SHP77 treated with DMSO at 0.1 percent for 48 hours (cell line): ENCODE measurements at places on chromosomes 11 and 22.

DNA sequence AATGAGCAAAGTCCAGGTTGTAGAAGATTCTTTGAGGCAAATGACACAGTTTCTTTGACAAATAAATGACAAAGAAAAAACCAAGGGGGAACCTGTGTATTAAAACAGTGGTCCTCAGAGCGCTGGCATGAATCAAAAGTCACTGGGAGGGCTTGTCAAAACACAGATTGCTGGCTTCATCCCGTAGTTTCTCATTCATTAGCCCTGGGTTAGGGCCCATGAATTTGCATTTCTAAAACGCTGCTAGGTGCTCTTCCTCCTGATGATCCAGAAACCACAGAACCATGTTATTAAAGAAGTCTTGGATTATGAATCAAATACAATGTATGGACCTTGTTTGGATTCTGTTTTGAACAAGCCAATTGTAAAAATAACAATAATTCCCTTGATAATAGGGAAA lies 92.7 kb downstream of the YAP1 start:
- DNase-seq, result no peak

- no peak for DNase-seq
Observed at GRCh38 chr11:47299078-47299477, 29.1 kb downstream of the MADD start.

DNA sequence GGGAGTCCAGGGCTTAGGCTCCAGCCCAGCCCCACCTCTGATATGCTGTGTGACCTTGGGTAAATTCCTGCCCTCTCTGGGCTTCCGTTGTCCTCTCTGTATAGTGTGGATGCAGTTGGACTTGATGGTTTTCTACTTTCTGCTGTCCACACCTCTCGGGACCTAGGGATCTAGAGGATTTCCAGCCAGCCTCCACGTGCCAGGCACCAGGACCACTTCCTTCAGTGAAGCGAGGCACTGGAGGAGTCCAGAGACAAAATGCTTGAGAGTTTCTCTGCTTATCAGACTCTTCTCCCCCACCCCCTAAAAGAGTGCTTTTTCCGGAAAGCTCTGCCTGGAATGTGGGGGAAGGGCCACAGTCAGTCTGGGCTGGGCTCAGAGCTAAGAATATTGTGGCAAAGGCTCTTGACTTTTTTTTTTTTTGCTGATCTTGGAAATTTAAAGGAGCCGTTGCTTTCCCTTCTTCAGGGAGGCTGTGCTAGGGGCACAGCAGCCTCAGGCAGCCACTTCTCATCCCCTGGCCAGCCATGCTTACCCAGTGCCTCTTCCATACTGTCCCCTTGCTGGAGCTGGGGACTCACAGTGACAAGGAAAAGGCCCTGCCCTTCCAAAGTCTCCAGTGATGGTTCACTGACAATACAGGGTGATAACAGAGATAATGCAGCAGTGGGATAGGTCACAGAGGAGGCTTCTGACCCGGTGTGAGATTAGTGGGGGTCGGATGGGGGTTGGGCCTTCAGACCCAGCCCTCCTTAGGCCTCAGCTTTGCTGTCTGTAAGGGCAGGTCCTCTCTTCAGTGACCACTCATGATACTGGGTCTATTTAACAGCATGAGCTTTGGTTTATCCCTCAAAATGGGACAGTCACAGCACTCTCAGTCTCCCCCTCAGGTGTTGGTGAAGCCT lies 2.9 kb upstream of the SERPINH1 start:
- DNase-seq, result no peak

DNA sequence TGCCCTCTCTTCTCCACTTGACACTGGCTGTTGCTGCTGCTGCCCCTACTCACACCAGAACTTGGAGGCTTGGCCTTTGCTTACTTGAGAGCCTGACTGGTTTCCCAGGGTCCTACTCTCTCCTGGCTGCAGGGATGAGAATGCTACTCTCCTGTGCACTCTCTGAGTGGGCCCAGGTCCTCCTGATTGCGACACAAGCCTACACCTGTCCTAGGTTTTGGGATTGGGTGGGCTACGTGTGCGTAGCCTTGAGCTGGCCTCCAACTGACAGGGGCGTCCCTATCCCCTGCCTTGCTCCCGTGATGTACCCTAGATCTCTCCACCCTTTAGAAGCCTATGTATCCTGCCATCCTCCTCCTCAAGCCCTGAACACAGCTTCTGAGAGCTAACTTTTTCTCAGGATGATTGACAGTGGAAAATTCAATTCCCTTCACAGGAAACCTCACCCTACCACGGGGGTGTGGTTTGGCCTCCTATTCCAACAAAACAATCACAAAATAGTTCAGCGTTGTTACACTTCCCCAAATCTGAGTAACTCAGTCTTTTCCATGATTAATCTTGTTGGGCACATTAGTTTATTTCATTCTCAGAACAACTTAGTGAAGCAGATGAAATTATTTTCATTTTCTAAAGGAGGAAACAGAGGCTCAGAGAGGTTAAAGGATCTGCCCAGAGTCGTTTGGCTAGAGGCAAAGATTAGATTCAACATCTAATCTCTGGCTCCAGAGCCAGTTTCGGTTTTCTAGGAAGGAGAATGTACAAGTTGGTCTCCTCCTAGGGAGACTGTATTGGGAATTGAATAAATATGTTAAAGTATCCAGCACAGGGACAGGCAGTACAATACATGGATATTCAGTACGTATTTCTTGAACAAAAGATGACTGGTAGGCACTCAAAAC lies 17.6 kb upstream of the AMOTL1 start:
- DNase-seq, result no peak

DNA sequence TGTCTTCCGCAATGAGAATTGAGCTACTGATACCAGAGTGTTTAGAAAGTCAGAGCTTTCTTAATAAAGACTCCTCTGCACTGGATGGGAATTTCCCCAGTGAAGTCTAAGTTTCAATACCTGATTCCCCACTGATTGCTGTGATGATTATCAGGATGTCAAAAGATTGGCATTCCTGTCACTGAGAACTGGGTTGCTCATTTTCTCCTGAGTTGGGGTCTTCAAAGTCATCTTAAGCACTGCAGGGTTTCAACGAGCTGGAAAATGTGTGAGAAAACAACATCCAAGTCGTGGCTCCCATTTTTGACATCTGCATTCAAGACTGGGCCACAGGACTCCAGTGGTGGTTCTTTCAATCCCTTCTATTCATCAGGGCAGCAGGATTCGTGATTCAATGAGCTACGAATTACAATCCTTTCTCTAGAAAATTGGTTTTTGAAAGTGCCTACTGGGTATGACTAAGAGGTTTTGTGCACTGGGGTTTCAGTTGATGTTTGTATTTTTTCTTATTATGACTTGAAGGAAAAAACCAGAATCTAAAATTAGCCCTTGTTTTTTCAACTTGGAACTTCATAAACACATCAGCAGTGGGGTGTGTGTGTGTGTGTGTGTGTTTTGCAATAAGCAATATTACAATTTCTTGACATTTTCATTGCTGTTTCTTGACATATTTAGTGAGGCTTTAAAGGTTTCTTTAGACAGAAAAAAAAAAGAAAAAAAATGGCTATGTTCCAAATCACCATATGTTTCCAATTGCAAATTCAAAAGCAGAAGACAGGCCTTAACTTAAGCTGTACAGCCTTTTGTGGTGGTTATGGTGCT lies 233.0 kb downstream of the FAM76B start:
- no peak for DNase-seq

DNA sequence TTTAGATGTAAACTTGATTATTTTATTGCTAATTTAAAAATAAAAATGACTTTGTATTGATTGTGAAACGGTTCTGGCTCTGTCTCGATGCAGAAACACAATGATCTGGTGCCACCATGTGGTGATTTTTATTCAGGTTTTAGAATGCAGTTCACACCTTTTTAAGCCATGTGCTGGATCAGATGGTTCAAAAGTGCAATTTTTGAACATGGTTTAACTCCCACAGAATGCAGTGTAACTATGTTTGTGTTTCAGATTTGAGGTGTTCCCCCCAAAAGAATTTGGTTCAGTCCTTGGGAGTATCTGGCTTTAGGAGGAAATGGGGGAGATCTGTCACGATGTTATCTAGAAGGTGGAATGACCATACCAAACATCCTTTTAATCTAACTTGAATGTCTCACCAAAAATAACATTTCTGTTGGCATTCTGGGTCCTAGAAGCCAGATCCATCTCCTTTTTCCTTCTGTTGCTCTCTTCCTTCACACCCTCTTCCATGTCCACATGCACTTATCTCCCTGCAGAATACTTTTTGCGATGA lies 7.9 kb downstream of the MRPL16 start:
- no peak for DNase-seq

DNA sequence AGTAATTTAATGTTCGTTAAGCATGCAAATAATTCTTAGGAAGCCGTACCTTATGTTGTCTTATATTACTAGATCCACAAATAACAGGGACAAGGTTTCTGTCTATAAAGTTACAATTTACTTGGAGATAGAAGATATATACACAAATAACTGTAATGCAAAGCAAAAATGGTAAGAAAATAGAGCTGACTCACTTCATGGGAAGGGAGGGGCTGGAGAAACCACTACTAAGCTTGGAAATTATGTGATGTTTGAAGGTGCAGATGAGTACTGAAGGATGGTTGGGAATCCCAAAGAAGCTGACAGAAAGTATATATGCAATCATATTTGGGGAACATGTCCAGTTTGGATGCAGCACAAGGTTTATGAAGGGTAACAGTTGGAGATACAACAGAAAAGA lies 4.0 kb downstream of the NPAT start:
- no peak for DNase-seq

DNA sequence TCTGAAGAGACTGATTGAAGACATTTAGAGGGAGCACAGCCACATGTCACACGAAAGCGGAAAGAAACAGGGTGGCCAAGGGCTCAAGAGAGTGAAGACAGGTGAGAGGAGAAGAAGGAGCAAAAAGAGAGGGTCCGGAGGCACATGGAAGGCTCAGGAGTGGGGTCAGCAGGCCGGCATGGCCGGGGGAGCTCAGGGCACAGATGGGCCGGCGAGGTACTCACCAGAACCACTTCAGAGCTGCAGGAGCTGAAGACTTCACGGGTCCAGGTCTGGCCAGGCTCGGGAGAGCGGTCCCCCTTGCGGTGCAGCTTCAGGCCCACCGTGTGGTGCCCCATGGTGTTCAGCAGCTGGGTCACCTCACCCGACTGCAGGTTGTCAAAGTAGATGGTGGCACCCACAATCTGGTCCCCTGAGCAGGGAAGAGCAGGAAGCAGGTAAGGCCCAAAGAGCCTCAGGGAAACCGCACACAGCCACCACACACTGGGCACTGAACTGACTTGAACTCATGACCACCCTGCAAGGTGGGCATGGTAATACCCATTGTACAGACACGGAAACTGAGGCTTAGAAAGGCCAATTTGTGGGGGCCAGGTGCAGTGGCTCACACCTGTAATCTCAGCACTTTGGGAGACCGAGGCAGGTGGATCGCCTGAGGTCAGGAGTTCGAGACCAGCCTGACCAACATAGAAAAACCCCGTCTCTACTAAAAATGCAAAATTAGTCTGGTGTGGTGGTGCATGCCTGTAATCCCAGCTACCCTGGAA lies 11.6 kb downstream of the AHNAK start:
- DNase-seq, result no peak

DNA sequence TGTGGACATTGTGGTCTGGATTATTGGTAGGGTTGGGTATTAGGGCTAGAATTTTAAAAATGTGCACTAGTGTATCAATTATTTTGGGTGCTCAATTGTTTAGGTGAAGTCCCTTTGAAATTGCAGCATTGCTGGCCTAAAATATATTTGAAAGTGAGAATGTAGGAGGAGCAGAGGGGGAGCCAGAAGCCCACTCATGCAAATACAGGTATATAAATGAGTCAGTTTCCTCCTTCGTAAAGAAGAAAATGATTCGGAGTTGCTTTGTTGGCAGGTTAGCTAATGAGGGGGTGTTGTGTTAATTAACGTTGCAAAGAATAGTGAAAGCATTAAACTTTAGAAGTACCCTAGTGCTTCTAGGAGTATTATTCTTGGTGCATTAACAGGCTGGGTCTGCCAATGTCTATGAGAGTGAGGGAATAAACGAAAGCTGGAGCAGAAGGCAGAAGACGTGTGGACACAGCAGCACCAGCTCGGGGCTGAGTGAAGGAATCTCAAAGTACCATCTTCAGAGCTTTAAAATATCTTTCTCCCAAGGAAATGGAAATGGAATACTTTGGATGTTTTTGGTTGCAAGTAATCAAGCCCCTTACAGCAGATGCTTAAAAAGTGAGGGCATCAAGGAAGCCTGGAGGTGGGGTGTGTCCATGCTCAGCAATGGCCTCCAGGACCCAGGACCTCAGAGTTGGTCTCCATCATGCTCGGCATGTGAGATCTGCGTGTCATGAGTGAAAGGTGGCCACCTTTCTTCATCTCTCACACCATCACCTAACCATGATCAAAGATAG lies 522.9 kb downstream of the NTM start:
- DNase-seq, result no peak

DNA sequence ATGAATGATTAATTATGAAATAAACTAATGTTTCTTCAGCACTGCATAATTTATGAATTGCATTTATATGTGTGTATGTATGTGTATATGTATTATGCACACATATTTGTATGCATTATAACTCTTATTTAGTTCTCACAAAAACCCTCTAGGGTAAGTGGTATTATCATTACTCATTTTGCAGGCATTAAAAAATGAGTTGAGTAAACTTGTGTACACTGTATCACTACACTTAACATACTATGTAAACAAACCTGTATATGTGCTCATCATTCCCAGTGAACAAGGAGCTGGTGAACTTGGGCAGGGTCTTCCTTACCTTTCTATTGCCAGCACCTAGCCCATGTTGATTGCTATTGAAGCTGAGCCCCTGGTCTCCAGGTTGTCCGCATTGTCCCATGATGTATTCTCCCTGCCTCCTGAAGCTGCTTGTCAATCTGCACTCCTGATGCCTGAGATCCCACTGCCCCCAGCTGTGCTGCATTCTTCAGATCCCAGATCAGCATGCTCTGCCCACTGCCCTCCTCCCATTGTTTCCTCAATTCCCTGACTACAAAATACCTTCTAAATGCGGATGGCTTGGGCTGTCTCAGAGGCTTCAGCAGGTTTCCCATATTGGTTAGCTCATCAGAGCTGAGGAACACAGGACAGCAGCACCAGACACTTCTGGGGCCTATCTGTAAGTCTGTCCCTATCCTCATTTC lies 267.9 kb upstream of the SESN3 start:
- DNase-seq, result no peak

DNA sequence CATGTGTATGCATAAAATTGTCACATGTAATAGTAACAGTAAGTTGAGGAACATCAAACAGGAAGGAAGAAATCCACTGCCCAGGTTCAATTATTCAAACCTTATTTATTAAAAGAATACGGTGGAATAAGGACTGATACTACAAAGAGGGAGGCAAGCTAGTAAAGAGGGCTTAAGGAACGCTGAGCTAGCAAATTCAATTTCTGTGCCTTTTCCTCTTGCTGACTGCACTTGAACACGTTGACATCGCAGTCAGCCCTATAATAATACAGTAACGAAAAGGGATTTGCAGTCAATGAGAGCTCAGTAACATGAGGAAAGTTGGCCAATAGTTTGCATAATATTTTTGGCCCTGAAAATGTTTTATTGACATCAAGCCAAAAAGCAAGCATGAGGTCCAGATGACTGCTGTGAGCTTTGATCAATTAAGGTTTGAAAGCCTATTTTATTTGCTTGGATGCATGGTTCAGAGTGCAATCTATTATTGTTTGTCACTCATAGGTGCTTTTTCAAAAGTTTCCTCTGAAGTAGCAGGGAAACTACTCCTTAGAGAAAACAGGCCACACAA lies 861.8 kb downstream of the LRRC4C start:
- DNase-seq, result no peak

GRCh38 chr11:22203281-22203680 lies 10.4 kb downstream of the ANO5 start:
- DNase-seq, result no peak

GRCh38 chr11:126140926-126141280 lies 70.5 kb downstream of the RPUSD4 start:
- peak; percentile 28 for DNase-seq
